ENCODE measurements at places on chromosomes 5 and 9.

DNA sequence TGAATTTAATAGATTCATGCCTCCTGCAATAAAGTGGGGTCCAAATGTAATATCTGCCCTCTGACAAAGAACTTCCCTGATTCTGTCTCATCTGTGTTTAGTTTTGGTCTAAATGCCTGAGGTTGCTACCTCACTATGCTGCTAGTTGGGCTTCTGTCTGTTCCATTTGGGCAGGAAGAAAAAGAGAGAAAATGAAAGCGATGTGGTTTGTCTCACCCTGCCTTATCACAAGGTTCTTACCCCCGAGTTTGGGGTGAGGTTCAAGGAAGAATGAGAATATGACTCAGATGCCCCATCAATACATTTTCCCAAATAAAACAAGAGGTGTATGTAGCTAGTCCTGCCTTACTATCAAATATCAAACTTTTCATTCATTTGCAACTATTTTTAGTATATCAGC lies 132.1 kb upstream of the MTAP start:
- DNase-seq = no peak

DNA sequence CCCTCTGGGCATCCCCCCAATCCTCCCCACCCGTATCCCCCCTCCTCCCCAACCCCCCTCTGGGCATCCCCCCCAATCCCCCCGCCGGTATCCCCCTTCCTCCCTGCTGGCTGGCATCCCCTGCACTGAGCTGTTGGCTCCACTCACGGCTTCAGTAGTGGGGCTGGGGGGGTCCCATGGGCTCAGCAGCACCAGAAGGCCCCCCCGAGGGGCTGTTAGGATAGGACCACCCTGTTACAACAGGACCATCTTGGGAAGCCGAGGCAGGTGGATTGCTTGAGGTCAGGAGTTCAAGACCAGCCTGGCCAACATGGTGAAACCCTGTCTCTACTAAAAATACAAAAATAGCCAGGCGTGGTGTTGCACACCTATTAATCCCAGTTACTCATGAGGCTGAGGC lies 42.4 kb downstream of the EXD3 start:
- DNase-seq = no peak

DNA sequence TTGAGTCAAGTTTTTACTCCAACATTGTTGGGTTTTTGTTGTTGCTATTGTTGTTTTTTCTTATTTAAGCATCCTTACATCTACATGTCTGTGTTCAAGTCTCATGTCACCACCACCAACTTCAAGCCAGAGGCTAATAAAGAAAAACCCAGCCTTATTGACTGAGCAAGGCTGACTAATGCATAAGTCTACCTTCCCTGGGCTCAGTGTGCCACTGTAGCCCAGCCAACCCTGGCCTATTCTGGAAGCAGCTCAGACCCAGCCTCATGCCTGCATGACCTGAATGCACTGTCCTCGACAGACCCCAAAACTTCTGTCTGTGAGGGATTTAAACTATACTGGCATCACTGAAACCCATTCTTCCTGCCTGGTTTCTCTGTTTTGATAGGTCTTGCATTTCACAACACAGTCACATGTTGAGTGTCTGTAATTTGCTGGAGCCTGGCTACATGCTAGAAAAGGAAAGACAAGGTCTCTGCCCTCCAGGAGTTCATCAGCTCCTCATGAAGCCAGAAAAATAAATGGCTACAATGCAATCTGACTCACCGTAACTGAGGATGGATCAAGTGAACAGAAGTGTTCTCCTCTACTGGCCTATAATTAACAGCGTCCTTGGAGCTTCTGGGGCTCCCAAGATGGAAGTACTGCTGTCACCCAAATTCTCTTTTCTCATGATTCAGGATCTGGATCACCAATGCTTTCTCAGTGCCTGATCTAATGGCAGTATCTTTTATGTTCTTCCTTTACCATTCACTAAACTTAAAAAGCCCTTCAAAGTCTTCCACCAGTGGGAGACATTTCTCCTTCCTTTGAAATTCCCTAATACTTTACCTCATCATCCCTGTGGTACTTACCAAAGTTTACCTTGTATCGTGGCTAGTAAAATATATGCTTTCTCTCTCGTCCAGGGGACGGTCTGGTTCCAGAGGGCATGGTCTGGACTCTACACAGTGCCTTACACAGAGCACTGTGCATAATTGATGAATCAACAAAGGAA lies 103.9 kb upstream of the IFNE start:
- DNase-seq = no peak

GRCh38 chr9:134046894-134047681 lies 20.7 kb downstream of the BRD3 start:
- no peak for DNase-seq

GRCh38 chr9:89494199-89494598 lies 3.7 kb downstream of the SEMA4D start:
- DNase-seq = no peak

DNA sequence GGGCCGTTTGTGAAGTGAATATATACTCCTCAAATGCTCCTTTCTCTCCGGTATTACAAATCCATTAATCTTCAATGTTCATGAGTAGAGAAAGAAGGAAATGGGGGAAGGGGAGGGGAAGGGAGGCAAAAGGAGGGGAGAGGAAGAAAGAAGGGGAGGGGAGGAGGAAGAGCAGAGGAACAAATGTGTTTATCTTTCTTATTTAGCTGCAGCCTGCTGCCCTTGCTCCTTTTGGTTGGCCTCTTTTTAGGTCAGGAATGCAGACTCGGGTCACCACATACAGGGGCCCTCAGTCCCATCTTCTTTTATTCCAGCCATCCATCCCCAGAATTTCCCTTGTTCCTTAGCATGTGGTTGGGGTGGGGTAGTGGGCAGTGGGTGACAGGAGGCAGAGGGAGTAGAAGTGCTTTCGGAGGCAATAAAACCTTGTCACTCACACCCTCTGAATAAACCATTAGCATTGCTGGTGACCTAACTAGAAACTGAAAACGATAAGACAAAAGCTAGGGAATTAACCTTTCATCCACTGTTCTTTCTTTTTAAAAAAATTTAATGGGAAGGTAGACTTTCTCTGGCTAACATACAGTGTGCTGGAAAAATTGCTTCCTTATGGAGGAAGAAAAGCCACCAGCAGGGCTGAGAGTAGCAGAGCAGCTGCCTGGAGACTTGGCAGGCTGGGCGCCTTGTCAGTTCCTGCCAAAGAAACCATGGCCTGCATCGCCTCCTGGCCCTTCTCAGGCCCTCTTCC lies 16.8 kb upstream of the PRLR start:
- DNase-seq = no peak

DNA sequence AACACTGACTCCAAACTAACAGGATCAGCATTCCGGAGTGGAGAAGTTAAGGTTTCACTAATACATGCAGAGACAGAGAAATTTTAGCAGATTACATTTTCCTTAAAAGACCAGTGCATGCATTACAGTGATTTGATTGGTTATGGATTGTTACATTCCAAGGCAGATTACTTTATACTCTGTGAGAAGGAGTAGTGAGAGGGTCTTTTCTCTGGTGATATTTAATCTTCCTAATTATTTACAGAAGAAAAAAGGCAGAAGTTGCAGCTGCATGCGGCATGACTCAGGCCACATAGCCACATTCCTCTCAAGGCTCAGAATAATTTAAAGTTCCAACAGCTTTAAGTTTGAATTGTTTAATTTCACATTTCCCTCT lies 53.0 kb upstream of the PDZD2 start:
- no peak for DNase-seq

DNA sequence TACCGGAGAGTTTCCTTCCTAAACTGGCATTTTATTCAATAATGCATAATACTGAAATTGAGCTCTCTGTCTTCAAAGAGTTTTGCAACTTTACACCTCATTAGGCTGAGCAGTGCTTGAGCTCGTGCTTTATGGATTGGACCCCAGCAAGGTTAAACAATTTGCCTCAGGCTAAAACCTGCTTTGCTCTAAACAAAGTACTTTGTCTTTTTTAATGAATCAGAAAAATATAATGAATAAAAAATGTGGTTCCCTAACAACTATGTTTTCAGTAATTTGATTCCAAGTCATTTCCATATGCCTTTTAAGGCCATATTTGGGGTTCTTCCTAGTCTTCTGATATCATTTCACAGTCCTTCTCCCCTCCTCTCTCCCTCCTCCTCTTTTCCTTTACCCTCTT lies 20.0 kb downstream of the ZNF366 start:
- DNase-seq = no peak

- DNase-seq = no peak
Measured at GRCh38 chr5:22542340-22542739, 310.8 kb downstream of the CDH12 start.

GRCh38 chr5:172119921-172120688 lies 67.9 kb downstream of the STK10 start:
- no peak for DNase-seq

- DNase-seq = no peak
Measured at GRCh38 chr5:35009657-35010056, 38.1 kb downstream of the AGXT2 start.

DNA sequence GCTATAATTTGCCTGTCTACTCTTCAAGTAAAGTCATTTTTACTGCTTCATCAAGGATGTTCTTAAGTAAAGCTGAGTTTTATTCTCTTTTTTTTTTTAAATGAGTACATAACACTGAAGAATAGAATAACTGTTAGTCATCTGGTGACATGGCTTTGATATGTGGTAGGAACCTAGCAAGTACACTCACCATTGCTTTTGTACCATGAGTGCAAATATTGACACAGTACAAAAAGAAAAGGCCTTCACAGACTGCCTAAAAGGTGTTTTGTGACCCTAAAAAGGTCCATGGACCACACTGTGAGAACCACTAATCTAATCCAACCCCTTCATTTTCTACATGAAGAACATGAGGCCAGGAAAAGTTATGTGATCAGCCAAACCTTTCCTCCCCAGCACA lies 55.0 kb downstream of the ECPAS start:
- DNase-seq = no peak

DNA sequence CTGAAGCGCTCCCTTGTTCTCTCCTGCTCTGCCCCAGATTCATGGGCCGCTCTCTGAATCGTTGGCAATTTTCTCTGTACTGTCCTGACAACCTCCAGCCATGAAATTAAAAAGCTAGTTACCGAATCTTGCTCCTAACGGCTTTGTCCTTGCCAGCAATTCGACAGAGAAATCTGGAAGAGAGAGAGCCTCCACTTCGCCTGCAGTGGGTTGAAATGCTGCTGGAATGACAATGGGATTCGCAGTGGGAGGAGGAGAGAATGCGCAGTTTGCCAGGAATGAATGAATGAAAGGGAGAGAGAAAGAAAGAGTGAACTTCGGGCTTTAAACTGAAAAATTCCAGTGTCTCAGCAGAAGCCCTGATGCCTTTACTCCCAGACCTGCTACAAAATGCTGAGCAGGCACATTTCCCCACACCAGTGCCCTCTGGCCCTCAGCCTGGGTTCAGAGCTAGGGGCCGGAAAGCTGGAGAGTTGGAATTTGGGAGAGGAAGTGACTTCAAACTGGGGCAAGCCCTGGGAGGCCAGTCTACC lies 11.5 kb upstream of the BOD1 start:
- DNase-seq = no peak

- no peak for DNase-seq
Measured at GRCh38 chr9:106535439-106535838, 327.5 kb upstream of the ZNF462 start.

DNA sequence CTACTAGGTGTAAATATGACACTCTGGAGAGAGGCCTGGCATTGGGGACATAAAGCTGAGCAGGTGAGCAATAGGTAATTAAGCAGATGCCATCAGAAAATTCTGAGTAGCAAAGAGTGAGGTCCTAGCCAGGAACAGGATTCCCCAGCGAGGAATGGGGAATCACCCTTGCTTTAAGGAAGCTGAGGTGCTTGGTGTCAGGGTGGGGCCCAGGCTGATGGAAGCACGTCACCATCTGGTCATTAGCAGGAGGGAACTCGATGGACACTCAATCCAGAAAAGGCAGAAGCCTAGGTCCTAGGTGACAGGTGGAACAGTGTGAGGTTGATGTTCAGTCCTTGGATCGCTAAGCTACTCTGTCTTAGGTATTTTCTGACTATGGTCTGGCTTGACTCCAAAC lies 562.7 kb upstream of the DAP start:
- no peak for DNase-seq

Data from DMS 273 treated with DMSO at 0.1 percent for 48 hours (cell line).